Glutamatergic neuron (in vitro differentiated cells): ENCODE measurements at places on chromosomes 13 and 19.

DNA sequence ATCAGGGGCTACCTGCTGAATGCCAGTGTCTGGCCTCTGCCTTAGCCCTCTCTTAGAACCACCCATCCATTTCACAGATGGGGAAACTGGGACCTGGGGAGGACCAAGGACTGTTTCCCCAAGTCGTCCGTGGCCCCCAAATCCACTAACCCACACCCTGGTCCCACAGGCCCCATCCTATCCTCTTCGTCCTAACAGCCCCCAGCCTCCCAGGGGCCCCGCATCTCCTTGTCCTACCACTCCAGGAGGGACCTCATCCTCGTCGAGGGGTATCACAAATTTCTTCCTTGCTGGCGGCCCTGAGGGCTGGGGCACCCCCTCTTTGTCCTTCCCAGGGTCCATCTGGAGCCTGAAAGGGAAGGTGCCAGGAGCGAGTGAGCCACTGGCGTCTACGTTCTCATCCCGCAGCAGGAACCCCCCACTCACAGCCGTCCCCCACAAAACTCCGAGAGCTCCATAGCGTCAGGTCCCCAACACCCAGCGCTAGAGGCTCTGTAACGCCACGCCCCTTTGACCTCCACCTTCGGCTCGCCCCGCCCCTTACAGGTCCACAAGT, 606 bp downstream of the ERCC1 start:
- DNase-seq = no peak

DNA sequence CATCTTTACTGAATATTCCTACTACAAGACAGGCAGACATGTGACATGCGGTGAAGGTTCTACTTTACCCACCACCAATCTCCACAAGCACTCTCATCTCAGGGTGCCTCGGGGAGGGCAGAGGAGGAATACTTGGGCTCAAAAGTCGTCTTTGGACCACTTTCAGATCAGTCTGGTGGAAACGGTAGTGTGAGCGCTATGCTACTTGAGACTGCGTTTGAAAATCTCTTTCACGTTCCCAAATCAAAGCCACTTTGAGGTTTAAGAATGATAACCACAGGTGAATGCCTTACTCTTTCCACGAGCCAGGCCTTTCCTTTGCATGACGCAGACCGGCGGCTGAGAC, 1.5 kb upstream of the SOX1 start:
- DNase-seq = no peak

DNA sequence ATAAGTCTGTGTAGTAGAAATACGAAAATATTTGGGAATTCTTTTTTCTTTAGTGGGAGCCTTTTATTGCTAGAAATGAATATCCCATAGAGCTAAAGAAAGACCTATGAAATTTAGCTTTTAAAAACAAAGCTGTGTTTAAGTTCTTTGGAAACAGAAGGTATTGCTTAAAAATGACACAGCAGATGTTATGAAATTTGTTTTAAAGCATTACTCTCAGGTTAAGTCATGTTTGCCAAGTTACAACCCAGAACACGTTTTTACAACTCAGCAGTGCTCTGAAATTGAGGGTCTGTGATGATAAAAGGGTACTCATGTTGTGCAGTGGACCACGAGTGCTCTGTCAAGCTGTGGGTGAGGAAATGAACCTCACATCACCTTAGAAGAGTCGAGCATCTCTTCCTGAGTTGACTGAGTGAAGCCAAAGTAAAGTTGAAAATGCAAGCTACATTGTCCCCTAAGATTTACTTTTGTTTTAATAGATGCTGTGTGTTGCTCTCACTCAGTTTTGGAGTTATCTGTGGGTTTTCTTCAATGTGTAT, 161.1 kb downstream of the SHISA2 start:
- no peak for DNase-seq

- DNase-seq = peak; percentile 85
These were observed 436 bp upstream of the BBC3 start for GRCh38 chr19:47231215-47232054.

DNA sequence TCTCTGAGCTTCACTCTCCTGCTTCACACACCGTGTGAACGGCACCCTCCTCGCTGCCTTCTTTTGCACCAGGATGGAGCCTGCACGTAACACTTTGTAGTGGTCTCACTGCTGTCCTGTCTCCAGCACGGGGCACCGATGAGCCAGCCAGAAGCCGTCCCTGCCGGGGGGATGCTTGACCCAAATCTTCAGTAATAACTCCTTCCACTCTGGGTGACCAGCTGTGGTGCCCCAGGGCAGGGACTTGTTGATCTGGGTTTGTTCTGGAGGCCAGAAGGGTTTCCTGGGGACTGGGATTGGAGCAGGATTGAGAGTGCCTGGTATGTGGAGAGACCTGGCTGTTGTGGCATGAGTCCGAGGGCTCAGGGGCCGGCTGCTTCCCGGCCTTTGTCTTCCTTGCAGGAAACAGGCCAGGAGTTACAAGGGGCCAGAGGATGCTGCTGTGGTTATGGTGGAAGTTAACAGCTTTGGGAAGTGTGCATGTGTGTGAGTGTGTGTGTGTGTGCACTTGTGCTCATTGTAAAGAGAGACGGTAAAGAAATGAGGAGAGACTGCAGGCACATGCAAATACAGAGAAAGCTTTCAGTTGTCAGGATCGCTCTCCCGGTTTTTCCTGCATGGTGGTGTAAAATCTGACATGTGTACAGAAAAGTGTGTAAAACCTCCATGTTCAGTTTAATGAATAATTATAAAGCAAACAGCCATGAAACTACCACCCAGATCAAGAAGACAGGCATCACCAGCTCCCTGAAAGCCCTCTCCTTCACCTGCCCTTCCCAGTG, 18.9 kb downstream of the PAK4 start:
- no peak for DNase-seq

- no peak for DNase-seq
These were observed 3.6 kb downstream of the CEACAM20 start for GRCh38 chr19:44525721-44526430.

GRCh38 chr13:111491659-111492058, 171.2 kb downstream of the TEX29 start:
- DNase-seq = no peak

GRCh38 chr19:28290963-28291657, 921.8 kb downstream of the UQCRFS1 start:
- no peak for DNase-seq

DNA sequence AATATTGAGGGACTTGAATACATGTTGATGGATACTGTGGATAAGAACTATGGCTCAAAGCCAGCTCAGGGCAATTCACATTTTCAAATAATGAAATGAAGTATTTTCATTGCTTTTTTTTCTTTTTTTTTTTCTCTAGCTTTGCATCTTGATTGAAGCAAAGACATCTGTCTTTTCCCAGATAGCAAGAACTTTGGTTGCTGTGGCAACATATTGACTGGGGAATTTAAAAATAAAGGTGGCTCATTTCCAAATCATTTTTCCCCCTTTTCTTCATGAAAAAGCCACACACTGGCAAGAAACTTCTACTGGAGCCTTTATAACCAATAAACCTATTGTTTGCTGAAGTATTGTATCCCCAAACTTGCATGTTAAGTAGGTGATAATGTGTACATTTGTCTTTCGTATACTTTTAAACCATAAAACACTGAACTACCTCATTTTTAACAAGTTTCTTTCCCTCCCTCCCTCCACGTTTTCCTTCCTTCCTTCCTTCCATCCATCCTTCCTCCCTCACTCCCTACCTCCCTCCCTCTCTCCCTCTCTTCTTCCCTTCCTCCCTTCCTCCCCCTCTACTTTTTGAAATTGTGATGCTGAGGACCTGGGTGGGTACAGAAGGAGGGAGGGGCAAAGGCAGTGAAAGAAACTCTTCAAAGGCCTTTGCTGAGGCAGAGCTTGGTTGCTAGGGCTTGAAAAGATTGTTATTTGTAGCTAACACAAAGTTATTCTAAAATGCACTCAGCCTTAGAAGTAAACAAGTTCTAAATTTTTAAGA, 343.5 kb upstream of the SPRY2 start:
- DNase-seq = no peak

- DNase-seq = no peak
These were observed 85.8 kb upstream of the PCDH8 start for GRCh38 chr13:52934258-52934657.

DNA sequence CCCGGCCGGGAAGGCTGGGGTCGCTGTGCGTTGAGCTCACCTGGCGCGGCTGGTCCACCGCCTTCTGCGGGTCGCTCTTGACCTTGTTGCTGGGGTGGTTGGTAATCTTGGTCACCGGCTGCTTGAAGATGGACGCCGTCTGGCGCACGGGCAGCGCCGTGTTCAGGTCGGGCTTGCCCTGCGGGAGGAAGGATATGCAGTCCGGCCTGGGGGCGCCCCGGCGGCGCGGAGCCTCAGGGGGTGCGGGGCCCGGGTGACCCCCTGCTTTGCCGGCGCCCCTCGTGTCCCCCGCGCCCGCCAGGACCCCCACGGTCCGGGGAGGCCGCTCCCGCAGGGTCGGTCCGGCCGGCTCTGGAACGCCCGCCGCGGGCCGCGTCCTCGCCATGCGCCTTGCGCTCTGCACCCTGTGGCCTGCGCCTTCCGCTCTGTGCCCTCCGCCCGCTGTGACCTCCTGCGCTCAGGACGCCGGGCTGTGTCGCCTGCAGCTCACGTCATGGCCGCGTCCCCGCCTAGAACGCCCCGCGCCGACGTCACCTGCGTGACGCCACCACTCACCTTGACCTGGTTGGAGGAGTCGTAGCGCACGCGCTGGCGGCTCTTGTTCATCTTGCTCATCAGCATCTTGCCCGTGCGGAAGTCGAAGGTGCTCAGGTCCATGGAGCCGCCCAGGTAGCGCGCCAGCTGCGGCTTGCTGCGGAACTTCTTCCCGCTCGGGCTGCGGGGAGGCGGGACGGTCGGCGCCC, 8.0 kb downstream of the MBD3 start:
- no peak for DNase-seq

DNA sequence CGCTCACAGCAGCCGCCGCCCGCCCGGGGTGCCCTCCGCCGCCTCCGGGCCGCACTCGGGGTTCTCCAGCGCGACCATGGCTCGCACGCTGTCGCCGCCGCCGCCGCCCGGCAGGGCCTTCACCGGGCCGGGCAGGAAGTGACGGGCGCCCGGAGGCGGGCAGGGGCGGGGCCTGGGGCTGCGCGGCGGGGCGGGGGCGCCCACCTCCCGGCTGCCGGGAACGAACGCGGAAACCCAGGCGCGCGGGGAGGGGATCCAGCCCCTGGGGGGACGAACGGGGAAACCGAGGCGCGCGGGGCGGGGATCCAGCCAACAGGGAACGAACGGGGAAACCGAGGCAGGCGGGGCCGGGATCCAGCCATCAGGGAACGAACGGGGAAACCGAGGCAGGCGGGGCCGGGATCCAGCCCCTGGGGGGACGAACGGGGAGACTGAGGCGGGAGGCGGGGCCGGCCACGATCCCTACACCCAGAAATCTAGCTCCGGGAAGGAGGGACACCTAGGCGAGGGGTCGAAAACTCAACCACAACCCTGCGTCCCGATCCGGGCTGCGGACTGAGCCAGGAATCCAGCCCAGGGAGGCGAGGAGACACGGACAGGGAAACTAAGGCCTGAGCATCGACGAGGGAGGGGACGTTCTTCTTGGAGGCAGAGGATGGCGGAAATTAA, at the start of gene R3HDM4:
TSS of gene R3HDM4 (minus strand) at position 140 of the 669 bp plus-strand sequence. CDS start at position 78, 62 bp downstream.
- DNase-seq = peak; percentile 82

DNA sequence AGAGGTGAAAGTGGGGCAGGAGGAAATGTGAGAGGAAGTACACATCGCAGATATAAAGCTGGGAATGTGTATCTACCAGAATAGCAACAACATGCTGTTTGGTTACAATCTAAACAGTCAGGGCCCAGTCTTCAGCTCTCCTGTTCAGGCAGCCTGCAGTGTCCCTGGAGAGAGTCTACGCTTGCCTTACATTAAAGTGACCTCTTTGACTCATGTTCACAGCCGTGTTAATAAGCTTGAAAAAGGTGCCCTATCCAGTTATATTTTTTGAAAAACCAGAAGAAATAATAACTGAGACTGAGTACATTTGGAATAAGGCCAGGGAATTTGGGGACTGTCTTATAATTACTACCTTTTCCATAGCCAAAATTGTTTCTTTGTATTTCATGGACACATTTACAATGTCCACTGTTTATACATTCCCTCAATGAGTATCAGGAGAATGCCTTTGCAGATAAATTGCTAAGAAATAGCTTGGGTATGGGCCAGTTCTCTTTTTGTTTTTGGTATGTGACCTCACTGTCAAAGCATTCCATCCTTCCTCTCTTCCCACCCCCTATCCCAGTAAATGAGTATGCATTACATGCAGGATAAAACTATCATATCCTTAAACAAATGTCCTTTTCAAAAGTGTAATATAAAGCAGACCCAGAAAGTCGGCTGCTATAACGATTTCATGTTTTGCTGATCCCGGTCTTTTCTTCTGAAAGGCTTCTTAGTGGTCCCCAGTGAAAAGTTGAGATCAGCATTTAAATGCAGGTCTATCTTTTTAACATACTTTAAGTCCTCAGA, 82.6 kb downstream of the PCDH9 start:
- peak; percentile 28 for DNase-seq

DNA sequence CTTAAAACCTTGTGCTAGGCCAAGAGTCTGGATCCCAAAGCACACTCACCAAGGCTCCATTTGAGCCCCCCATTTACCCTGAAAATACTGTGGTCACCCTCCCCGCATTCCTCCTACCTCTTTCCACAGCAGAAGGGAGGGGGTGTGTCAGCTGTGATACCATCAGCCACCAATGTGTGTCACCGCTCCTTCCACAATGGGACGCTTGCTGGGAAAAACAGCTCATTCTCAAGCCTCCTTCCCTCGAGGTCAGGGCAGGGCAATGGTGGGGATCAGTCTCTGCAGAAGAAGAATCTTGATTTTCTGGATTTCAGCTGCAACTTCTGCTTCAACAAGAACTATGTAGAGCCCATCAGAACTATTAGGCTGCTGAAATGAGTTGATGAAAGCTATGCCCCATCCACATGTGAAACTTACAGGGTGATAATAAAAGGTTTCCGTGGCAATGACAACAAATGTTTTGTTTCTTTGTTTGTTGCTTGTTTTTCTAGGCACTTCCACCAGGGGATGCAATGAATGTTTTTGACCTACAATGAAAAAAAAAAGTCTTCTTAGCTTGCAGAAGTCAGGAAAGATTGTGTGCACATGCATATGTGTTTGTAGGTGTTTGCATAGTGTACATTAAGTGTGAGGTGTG, 26.4 kb upstream of the ZNF507 start:
- DNase-seq = peak; percentile 52

DNA sequence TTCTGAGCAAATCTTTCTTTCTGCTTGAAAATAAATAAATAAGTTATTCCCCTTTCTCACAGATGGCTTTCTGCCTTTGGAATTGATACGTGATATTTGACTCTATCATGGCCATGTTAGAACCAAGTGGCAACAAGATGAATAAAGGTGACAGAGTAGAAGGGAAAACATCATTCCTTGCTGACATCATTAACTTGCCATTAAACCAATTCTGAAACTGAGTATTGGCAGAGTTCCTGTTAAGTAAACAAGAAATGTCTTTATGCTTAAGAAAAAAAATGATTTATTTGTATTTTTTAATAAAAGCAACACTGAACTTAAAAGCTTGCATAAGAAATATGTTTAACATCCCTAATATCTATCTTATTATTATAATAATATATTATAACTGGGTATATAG, 828.1 kb downstream of the PCDH9 start:
- DNase-seq = no peak

- DNase-seq = no peak
These were observed 686 bp downstream of the LENG8 start for GRCh38 chr19:54449701-54450069.

DNA sequence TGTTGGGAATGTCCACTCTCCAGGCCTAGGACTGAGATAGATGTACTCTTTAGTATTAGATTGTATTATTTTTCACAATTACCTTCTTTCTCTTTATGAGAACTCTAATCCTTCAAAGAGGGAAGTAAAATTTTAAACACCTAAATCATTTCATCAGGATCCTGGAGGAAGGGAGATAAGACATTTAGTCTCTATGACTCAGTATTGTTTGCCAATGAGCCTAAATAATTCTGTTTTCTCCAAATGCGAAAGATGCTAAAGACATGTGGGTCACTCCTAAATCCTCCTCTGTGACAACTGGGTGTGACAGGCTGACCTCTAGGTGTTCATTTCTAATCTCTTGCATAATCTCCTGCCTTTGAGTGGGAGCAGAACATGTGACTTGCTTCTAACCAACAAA, 1736.6 kb upstream of the MIR17HG start:
- DNase-seq = no peak
